NCI-H524 (cell line): ENCODE measurements at places on chromosomes 1 and 21.

DNA sequence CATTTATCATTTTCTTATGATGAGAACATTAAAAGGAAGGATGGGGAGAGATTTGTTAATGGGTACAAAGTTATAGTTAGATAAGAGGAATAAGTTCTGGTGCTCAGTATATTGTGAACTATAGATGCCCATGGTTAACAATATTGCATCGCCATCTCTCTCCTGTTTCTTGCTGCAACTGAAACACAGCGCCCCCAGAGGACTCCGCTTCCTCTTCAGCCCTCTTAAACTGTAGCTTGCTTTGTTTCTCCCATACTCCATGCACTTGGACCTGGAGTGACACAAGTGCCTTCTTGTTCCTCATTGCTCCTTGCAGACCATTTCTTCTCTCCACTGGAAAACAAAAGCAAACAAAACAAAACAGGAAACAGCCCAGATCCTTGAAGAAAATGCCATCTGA lies 70.1 kb upstream of the NTPCR start:
- peak; percentile 10 for DNase-seq

- no peak for DNase-seq
Measured at GRCh38 chr1:63968663-63969440, 195.0 kb downstream of the ROR1 start.

GRCh38 chr1:207027206-207027777 lies 5.3 kb downstream of the C1orf116 start:
- DNase-seq = no peak

GRCh38 chr1:69671363-69672010 lies 103.8 kb downstream of the LRRC7 start:
- peak; percentile 8 for DNase-seq

DNA sequence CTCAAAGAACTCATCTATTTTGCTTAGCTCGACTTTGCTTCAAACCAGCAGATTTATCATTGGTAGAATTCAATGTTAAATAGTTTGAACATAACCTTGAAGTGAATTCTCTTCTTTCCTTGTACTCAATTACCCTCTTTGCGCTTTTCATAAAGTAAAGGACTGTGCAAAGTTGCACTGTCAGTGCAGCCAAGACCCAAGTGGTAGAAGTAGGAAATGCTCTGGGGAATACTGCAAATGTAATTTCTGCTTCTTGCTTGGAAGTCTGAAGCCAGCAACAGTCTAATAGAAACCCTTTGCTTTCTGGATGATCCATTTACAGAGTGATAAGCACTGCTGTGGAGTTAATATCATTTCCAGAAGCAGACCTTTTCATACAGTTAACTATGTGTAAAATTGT lies 936.7 kb upstream of the TMPRSS15 start:
- no peak for DNase-seq

- DNase-seq = no peak
Measured at GRCh38 chr1:108524676-108525075, 35.2 kb upstream of the EEIG2 start.

DNA sequence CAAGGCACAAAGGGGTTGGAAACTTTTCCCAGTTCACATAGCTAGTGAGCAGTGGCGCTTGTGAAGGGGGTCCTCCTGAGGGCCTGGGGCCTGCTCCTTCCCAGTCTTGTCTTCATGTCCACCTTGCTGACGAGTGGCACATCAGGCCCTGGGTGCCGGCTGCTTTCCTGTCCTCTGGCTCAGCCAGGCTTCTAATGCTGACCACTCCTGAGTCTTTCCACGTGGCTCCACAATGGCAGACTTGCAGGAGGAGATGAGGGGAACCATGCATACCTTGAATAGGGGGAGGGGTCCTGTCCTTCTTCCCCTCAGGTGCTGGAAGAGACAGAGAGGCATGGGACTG lies 38.7 kb downstream of the MAPKAPK2 start:
- no peak for DNase-seq

GRCh38 chr1:47406966-47407365 lies 9.1 kb upstream of the FOXE3 start:
- DNase-seq = no peak

DNA sequence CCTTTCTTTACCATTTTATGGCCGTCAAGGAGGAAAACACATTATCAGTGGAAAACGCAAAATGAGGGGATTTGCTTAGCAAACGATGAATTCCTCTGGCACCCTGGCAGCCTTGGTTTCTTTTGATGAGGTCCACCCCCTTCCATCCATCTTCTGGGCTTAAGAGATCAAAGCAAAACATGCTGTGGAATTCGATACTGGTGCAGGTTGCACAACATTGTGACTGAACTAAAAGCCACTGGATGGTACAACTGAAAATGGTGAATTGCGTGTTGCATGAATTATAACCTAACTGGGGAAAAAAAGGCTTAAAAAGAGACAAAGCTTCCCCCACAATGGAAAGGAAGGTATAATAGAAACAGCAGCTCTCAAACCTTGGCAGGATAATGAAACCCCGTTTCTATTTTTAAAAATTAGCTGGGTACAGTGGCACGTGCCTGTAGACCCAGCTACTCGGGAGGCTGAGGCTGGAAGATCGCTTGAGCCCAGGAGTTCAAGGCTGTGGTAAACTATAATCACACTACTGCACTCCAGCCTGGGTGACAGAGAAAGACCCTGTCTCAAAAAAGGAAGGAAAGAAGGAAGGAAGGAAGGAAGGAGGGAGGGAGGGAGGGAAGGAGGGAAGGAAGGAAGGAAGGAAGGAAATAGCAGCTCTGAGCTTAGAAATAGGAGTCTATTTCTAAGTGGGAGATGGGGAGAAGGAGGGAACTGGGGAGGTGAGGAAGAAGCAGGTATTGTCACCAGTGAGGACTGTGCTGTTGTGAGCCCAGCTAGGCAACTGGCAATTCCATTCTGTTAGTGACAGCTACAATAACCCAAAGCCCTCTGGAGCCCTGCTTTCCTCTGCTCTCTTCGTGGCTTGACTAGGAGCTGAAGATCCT lies 29.0 kb upstream of the LGALS8 start:
- DNase-seq = no peak

DNA sequence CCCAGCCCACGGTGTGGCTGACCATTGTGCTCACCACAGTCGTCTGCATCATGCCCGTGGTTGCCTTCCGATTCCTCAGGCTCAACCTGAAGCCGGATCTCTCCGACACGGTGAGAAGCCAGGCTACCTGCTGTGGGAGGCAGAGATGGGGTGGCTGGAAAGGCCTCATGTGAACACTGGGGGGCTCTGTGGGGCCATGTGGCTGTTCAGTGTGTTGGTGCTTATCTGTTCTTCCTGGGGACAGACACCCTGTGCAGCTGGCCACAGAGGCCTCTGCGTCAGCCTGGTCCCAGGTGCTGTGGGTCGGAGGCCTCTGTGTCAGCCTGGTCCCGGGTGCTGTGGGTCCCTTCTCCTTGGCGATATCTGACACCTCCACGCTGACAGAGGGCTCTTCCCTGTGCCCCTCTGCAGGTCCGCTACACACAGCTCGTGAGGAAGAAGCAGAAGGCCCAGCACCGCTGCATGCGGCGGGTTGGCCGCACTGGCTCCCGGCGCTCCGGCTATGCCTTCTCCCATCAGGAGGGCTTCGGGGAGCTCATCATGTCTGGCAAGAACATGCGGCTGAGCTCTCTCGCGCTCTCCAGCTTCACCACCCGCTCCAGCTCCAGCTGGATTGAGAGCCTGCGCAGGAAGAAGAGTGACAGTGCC lies 23.2 kb downstream of the ATP8B2 start:
- no peak for DNase-seq

DNA sequence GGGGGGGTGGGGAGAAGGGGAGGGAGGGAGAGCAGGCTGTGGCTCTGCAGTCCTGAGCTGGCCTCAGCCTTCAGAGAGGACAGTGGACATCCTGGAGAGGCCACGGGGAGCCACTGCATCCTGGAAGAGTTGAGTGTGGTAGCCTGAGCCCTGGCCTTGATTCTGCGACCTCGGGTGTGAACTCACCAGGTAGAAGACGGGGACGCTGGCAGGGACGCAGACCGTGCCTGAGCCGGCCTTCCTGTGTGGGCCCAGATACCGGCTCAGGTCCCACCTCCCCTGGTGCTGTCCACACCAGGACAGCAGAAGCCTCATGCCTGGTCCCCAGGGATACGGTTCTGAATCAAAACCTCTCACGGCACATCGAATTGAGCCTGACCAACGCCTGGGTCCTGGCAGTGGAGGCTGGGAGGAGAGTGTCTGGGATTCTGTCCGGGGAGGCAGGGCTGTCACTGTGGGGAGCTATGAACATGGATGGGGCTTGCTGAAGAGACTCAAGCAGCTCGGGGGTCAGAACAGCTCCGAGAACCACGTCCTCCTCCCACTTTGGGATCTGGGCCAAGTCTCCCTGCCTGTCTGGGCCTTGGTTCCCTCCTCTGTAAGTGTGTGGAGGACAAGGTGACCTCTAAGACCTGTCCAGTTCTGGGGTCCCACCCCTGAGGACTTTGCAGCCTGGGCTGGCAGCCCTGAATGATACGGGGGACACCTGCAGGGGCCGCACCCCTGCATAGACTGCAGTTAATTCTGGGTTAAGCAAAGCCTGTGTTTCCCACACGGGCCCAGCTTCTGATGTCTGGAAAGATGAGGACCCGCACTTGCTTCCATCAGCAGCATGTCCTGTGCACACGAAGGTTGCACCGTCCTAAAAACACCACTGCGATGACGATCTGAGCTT lies 30.4 kb downstream of the RRP1 start:
- DNase-seq = no peak

- no peak for DNase-seq
Measured at GRCh38 chr1:3248155-3249141, 179.4 kb downstream of the PRDM16 start.

- no peak for DNase-seq
Measured at GRCh38 chr1:213269829-213270228, 218.8 kb downstream of the RPS6KC1 start.

GRCh38 chr21:36627242-36627641 lies 71.7 kb upstream of the SIM2 start:
- DNase-seq = no peak

DNA sequence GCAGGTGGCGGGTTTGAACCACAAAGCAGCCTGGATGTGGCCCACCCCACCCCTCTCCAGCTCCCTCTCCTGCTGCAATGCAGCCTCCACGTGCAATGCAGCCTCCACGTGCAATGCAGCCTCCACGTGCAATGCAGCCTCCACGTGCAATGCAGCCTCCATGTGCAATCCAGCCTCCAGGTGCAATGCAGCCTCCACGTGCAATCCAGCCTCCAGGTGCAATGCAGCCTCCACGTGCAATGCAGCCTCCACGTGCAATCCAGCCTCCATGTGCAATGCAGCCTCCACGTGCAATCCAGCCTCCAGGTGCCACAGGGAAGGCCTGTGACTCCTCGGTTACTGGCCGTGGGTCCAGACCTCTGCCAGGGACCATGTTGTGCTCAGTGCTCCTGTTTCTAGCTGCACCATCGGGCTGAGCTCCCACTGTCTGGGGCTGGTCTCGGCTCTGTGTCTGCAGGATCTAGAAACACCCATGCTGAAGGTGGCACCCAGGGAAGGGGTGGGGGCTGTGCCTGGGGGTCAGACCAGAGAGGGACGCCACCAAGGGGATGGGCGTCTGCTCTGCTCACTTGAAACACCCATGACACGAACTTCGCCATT lies 11.9 kb upstream of the LRRC3 start:
- DNase-seq = no peak

- DNase-seq = no peak
Measured at GRCh38 chr1:246782120-246782900, 58.1 kb downstream of the SCCPDH start.

GRCh38 chr1:21192871-21193270 lies 16.2 kb upstream of the EIF4G3 start:
- DNase-seq = no peak

GRCh38 chr1:89198081-89198480 lies 661 bp downstream of the GBP4 start:
- DNase-seq = no peak

GRCh38 chr21:44862869-44863685 lies 10.4 kb downstream of the PTTG1IP start:
- DNase-seq = no peak

DNA sequence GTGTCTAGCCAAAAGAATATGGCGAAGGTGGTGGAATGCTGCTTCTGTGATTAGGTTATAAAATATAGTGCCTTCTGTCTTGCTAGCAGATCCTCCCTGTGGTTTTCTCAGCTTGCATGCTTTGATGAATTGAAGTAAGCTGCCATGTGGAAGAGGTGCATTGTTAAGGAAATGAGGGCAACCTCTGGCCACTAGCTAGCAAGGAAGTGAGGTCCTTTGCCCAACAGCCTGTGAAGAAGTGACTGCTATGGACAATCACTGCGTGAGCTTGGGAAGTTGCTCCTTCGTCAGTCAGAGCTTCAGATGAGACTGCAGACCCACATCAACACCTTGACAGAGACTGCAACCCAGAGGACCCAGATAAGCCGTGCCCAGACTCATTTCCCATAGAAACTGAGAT lies 109.4 kb downstream of the GIPC2 start:
- DNase-seq = no peak

- DNase-seq = no peak
Measured at GRCh38 chr1:207362962-207363860, 41.7 kb downstream of the CD55 start.

GRCh38 chr1:226233293-226233692 lies 9.8 kb downstream of the MIXL1 start:
- DNase-seq = no peak

- no peak for DNase-seq
Measured at GRCh38 chr1:8342325-8342724, 24.4 kb downstream of the SLC45A1 start.

DNA sequence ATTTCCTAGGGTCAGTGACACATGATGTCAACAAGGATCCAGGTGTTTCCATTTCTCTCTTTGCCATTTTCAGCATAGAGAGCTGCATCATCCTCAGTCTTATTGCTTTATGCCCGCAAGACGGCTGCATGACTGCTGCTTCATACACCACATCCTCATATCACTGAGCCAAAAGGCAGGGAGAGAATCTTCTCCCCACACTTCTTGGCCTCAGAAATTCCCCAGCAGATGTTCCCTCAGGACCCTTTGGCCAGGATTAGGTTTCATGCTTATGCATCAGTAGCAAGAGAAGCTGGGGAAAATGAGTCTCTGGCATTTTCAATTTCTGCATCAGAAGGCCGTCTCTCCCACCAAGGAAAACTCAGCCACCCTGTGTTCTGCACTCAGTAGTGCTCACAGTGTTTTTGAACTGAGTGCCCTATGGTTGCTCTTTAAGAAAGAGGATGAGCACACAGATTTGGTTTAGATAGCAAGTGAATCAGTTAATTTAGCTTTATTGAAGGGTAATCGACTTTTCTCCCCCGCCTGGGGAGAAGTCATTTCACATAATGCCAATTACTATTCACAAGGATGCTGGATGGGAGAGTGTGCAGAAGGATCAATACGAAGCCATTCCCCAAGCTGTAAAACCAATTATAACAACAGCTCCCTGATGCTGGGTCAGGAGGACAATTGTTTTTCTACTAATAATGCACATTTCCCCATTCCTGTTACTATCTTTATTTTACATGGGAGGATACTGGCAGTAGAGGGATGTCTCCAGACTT lies 360.2 kb downstream of the HHIPL2 start:
- no peak for DNase-seq

- no peak for DNase-seq
Measured at GRCh38 chr1:167522246-167522645, 3.9 kb upstream of the CD247 start.

GRCh38 chr1:22387919-22388580 lies 63.6 kb upstream of the ZBTB40 start:
- DNase-seq = no peak
